D721Med (cell line): ENCODE measurements at places on chromosomes 4 and X.

- DNase-seq: no peak
Observed at GRCh38 chrX:130418066-130418465, 16.3 kb downstream of the RBMX2 start.

- no peak for DNase-seq
Observed at GRCh38 chr4:55291227-55291640, 54.8 kb upstream of the SRD5A3 start.

DNA sequence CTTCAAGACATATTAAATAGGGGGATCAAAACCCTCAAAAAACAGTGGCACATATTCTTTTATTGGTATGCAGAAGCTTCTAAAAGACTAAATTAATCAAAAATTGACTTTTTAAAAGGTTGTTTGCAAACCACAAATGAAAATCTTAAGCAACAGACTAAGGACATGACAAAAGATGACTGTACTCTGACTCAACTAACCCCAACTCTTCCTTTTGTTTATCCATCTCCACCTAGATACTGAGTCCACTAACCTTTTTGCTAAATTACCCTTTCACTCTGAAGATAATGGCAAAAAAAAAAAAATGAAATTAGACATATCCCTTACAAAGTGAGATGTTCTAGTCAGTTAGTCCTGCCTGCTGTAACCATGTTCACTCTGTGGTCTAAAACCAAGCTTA, 91.6 kb upstream of the NLRP2B start:
- no peak for DNase-seq

DNA sequence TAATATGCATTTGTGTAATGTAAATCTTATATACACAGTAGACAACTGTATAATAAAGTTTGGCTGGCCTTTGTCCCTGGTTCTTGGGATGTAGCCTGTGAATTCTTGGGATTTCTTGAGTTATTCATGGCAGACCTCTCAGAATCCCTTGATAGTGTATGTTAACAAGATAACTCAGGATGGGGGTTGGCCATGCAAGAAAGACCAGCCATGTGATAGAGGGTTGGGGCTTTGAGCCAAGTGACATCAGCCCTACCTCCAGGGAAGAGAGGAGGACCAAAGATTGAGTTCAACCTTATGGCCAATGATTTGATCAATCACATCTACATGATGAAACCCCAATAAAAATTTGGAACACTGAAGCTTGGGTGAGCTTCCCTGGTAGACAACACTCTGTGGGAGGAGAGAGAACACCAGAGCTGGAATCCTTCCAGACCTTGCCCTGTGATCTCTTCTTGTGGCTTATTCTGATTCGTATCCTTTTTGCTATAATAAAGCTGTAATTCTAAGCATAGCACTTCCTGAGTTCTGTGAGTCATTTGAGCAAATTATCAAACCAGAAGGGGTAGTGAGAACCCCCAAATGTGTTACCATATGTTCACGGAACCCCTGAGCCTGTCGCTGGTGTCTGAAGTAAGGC, 11.3 kb downstream of the SLC2A9 start:
- no peak for DNase-seq

DNA sequence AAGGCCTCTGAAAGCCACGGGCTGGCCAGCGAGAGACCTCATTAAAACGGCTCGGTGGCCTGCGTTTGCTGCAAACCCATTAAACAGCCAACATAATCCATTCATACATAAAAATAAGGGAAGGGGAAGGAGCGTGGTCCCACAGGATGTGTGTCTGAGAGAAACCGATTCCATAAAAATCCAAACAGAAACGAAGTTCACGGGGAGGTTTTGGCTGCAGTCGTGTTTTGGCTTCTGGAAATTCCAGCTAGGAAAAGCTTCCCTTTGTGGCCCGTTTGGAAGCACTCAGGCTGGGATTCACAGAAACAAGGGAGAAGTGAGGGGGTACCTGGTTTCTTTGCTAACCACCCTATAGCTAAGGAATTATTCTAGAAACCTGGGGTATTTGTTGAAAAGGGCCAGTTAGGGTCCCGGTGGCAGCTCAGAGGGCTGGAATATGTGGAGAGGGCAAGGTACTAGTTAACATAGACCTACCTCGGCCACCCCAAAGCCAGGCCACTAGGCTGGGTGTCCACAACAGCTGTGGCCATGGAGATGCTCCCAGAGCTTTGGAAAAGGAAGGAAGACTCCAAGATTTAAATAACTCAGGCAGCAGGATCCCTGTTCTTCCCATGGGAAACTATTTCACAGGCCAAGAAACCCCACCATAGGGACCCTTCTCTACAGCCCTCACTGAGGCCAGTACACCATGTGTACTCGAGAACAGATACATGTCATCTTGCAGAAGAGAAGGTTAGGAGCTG, 166.8 kb downstream of the BCOR start:
- DNase-seq: no peak
